ENCODE measurements at places on chromosomes 7 and 10.

GRCh38 chr7:133551466-133551865 lies 298.6 kb downstream of the EXOC4 start:
- DNase-seq: no peak

DNA sequence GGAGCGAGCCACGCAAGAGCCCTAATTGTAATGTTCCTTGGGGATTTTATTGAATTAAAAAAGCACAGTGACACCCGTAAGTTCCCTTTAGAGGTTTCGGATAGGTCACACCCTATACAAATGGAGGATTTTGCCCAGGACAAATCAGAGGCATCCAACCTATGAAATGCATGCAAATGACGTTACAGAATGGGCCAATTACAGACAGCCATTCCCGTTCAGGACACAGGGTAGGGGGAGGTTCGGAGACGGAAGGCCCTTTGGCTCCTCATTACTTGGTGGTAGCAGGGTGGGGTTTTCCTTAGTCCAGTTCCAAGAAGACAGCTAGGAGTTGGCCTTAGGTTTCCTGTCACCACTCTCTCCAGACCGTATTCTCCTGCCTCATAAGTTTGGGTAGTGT lies 754.1 kb downstream of the IPMK start:
- no peak for DNase-seq

DNA sequence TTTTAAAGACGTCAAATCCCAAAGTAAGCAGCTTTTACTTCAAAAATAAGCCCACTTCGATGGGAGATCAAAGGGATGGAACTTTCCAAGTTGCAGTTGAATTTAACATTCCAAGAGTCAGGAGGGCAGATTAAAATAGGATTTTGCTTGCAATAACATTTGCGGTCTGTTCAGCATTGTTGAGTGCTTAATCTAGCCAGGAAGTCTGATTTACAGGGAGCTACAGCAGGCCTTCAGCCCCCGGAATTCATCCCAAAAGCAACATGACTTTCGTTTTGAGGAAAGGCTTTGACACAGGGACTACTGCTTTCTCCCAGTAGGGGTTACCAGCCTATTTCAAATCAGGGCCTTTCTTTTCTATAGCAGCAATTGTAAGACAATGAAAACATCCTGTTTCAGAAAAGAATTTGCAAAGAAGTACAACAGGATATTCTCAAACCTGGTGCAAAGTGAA lies 279.6 kb upstream of the PITRM1 start:
- no peak for DNase-seq

DNA sequence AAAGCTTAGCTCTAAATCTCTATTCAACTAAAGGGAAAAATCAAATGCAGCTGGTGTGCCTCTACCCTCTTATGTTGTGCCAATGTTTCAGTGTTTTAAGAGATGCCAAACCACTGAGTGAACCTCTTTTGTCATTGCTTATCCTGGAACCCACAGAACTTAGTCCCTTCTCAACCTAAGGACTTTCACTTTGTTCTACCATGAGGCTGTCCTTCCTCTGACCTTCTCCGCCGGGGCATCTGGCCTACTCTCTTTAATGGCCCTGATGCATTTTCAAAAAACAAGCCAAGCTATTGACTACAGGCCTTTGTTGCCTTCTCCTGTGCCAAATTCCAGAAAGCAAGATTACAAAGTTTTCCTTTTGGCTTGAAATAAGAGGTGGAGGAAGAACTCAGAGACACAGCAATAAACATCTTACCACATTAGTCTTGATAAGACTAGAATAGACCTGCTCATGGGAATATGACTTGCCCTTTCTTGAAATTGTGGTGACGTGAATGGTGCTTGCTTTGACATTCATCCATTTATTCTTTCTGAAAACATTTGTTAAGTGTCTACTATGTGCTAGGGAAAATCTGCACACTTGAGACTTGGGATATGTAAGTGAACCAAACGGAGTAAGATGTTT lies 253.2 kb upstream of the SMIM30 start:
- DNase-seq: no peak

GRCh38 chr7:105617280-105618015 lies 36.2 kb upstream of the EFCAB10 start:
- DNase-seq: no peak

GRCh38 chr7:904847-905246 lies 28.5 kb downstream of the GET4 start:
- no peak for DNase-seq

GRCh38 chr7:17640730-17641377 lies 299.4 kb downstream of the SNX13 start:
- DNase-seq: peak; percentile 13

DNA sequence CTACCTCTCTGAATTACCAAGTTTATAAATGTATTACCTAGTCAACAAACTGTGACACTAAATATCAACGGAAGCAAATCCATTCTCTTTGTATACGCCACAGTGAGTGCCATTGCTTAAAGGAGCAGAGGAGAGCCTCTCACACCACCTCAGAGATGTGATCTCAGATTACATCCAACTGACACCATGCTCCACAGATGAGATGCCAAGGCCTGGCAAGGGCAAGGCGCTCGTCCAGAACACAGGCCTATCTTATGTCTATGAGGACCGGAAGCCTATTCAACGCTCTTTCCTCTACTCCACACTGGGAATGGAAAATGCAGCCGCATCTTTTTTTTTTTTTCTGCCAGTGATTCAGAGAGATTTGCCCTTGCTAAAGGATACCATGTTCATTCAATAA lies 11.4 kb downstream of the PDIA4 start:
- DNase-seq: no peak

- DNase-seq: no peak
Observed at GRCh38 chr10:60187691-60188090, 202.0 kb downstream of the ANK3 start.

DNA sequence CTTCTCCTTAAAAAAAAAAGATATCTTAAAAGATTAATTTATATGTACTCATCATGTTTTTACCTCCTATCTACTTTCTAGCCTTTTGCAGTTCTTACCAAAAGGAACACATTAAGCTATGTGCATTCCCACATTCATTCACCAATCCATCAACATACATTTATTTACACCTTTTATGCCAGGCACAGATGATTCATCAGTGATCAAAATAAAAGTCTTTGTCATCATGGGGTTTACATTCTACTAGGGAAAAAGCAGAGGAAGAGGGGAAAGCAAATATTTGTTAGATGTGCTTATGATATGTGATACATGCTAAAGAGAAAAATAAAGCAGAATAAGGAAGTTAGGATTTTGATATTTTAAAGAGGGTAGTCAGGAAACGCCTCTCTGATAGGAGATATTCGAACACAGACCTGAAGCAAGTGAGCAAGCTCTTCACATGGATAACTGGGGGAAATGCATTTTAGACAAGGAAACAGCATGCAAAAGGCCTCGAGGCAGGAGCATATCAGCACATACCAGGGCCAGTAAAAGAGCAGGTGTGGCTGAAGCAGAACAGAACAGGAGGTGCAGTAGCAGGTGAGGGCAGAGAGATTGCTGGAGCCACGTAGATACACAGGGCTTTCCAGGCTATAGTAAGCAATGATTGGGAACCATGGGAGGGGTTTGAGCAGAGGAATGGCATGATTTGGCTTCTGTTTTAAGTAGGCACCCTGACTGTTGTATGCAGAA lies 67.4 kb downstream of the REEP3 start:
- DNase-seq: no peak

DNA sequence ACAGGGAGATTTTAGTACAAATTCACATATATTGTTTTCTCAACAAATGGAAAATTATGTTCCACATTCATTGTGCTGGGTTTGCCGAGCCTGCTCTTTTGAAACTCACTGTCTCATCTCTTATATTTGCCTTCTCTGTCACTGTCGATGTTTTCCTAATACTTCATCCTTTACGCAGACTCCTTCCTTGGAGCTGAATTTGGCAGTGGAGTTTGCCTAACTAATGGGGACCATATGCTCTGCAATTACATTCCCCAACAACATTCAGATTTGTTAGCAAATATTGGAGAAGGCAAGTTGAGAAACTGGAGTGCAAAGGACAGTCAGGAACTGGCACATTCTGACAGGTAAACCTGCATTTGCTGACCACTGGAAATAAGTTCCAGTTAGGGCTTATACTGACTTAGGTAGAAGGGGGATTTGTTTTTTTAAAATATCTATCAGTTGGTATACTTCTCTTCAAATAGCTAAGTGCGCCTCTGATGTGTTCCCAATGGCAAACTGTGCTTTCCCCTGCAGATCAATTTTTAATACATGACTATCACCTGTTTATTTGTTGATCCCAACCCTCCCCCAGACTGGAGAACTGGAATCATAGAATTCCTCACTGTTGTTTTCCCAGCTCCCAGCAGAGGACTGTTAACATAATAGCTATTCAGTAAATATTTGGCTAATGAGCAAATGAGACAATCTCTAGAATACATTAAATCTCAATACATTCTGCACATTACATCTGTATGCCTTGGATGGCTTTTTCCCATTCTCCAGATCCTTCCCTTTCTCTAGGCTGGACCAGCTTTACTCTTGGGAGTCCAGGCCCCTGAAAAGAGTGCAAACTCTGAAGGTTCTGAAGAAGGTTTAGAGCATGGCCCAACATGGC lies 769.3 kb downstream of the KCNMA1 start:
- no peak for DNase-seq

DNA sequence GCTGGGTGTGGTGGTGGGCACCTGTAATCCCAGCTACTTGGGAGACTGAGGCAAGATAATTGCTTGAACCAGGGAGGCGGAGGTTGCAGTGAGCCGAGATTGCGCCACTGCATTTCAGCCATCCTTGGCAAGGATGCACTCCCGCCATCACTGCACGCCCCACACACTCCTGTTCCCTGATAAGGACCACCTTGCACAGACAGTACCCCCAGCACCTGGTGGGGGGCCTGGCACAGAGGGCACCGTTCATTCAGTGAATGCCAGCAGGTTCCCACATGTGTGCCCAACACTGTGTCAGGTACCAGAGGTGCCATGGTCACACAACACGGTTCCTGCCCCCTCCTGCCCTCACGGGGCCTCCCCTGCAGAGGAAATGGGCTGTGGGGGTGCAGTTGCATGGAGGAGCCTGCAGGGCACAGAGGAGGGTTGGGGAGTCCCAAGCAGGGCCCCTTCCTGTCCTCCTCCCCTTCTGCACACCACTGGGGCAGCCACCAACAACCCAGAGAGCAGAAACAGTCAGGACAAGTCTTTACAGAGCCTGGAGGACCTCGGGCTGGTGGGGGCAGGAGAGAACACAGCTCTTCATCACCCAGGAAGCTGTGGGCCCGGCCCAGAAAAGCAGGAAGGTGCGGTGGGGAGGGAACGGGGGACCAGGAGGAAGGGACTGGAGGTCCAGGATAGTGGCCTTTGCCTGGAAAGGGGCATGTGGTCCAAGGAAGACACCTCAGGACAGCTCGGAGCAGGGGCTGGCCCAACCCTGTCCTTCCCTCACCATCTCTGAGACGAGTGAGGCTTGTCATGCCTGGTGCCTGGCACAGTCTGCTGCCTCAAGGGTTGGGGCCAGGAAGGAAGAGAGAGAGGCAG lies 7.1 kb downstream of the CRYGN start:
- DNase-seq: peak; percentile 75

GRCh38 chr7:93883078-93883916 lies 7.3 kb downstream of the TFPI2 start:
- DNase-seq: no peak

DNA sequence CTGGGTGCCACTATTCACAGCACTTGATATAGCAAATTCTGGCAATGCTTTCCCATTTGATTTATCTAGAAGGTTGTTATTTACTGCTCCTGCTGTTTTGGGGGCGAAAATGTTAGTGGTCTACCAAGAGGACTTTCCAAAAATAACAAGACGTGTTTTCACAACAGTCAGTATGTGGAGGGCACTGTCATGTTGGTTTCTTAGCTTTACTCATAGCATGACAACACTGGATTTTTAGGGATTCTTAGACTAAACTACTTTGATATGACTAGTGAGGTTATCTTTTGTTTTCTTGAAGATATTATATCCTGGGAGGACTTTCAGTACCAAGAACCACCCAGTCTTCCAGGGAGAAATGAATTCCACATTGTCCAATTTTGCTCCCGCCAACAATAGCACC lies 49.4 kb downstream of the NUDCD3 start:
- DNase-seq: no peak

DNA sequence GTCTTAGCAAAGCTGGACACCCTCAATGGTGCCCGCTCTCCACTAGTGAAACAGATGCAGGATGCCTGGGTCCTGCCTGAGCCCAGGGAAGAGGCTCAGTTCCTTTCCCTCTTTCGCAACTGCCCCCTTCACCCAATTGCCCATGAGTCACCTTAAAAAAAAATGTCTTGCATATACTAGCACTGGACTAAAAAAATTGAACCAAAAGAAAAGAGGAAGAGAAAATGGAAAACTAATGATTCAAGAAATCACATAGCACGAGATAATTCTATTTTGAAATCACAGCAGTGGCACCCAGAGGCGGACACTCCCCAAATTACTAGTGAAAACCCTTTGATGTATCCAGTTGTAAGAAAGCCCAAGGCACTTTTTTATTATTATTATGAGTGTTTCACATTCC lies 972.5 kb downstream of the LRMDA start:
- DNase-seq: no peak

DNA sequence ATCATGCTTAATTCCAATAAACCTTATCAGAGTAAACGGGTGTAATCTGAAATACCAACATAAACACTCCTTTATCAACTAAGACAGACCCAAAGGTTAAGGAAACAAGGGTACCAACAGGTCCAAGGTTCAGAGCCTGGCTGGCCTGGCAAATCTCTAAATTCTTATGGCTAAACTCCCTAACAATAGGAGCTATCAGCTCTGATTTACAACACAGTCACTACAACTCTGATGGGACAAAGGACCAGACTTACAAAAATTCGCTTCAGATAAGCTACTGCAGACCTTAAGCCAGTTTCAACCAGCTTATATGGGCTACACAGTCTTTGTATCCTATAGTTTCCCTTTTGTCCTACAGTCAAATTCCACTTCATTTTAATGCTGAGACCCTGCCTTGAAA lies 381.9 kb downstream of the ZWINT start:
- no peak for DNase-seq

GRCh38 chr7:17456541-17456940 lies 158.1 kb downstream of the AHR start:
- DNase-seq: no peak

GRCh38 chr7:70695795-70696083 lies 436.2 kb upstream of the GALNT17 start:
- peak; percentile 54 for DNase-seq

DNA sequence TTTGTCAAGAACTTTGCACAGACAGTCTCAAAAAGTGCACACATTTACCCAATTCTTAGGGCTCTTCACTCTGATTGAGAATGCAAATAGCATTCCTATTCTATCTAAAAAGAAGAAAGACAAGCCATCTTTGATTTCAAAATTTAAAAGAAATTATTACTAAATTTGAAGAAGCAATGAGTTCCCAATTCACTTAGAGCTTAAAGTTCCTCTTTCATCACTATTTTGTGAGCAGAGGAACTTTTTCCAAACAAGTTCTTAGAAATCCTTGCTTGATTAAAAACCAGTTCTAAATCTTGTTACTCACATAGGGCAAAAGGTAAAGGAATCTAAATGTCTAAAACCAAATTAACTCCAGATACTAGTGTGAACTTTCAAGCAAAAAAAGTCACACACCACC lies 56.4 kb downstream of the TBXAS1 start:
- DNase-seq: no peak

- no peak for DNase-seq
Observed at GRCh38 chr10:21511095-21511570, 14.3 kb downstream of the SKIDA1 start.

Measured in GM20000 (cell line).